ENCODE measurements at places on chromosomes 12 and 14.

DNA sequence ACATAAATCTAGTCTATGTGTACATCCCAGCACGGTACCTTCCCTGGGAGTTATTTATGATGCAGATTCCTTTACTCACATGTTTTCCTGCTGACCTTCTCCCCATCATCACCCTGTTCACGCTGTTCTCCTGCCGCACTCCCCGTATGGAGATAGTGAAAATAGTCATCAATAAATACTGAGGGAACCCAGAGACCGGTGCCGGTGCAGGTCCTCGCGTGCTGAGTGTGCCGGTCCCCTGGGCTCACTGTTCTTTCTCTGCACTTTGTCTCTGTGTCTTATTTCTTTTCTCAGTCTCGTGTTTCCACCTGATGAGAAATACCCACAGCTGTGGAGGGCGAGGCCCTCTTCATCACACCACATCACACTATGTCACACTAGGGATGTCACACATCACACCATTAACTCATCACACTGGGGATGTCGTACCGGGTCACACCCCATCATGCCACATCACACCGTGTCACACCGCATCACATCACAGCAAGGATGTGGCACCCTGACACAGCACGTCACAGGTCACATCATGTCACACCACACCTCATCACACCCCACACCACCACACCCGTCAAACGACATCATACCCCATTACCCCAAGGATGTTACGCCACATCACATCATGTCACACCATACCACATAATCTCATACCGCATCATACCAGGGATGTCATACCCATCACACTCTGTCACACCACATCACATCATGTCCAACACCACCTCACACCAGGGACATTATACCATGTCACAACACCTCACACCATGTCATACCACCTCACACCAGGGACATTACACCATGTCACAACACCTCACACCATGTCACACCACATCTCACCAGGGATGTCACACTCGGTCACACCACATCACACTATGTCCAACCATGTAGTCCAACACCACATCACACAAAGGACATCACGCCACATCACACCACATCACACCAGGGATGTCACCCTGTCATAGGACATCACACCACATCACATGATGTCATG, 207.0 kb downstream of the TMEM121 start:
- no peak for DNase-seq

GRCh38 chr12:15527201-15528080, 205.1 kb downstream of the PTPRO start:
- DNase-seq, result no peak

DNA sequence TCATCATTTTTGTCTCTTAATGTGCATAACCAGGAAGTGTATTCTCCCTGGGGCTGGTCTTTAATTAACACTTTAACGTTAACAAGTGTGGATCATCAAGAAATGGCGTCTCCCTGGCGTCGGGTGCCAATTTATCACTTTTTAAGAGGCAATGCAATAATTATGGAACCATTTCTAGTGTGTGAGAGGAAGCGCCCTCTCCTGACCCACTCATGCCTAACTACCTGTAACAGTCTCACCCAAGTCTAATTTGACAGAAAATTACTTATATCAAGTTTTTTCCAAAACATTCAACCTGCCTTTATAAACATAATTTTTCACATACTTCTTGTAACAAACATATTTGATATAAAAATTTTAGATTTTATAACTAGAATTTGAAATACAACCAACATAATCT, 905.3 kb upstream of the MDGA2 start:
- no peak for DNase-seq

- DNase-seq, result no peak
Measured at GRCh38 chr14:96252323-96252998, 3.5 kb upstream of the BDKRB1 start.

DNA sequence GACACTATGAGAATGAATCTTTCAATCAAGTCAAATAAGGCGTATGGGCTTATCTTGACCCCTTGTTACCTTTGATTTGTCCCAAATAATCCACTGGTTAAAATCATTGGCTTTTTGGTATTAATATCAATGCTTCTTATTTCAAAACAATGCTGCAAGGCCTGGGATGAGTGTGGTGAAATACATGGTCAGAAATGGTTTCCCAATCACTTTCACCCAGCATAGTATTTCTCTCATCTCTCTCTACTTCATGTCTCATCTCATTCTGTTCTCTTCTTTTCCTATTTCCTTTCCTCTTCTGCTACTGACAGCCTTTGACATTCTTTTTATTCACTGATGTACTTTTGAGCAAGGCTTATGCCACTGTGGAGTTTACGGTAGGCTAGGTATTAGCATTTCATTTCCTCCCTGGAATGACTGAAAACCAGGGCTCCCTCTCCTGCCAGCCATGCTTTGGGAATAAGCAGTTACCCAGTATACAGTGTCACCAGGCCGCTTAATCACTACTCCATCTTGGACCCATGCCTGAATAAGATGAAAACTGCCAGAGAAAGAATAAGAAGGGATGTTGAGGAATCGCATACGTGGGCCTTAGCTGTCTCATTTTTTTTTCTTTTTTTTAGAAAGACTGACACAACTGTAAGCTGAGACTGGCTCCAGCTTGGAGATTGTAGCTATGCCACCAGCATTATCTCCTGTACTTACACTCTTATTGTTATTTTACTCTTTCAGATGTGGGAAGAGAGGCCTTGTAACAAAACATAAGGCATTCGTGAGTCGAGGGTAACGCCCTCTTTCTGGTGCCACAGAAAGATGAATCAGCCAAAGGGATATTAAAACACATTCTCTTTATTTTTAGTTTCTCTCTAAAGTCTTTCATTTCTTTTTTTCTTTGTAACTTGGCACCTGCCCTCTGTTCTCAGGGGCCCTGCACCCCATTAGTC, 53.5 kb downstream of the IGF1 start:
- DNase-seq, result no peak

GRCh38 chr12:93015871-93016751, 87.0 kb upstream of the EEA1 start:
- DNase-seq, result no peak

- no peak for DNase-seq
Measured at GRCh38 chr12:120479458-120479857, 9.9 kb upstream of the SRSF9 start.

DNA sequence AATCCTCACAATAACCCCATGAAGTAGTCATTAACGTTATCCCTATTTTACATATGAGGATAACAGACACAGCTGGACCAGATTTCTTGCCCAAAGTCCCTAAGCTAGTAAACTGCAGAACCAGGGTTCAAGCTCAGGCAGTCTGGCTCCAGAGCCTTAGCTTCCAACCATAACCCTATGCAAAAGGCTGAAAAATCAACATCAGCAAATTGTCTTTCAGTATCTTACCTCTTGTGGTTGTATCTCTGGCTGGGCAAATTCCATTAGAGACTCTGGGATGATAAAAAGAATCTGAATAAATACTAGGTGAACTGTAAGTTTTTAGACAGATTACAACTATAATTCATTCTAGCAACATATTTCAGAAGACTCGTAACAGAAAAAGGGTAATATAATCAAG, 24.7 kb downstream of the CAPRIN2 start:
- DNase-seq, result no peak

DNA sequence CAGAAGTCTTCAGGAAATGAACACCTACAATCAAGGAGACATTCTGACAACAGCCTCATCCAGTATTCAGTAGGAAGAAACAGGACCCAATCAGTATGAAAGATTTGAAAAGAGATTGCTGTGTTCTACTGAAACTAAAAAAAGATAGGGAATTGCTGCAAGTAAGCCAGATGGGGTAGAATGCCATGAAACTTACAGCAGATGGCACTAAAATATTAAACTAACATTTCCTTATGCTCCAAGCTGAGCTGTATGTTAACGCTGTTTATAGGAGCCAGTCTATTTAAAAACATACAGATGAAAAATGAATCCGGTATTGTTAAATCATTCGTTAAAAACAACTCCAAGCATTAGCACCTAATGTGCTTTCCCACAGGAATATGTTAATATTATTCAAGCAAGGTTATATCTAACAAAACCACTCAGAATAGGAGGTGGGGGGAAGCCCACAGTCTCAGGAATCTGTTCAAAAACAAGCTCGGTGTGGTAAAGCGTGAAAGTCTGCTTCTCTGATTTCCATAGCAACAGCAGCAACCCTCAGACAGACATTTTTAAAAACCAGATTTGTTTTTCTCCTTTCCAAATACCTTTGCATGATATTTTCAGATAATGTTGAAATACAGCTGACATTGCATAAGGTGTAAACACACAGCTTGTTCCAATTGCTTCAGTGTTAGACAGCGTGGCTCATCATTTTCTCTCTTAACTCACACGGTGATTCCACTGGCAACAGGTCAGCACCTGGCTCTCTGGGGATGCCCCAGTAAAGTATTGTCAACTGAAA, 131.4 kb upstream of the CCDC175 start:
- DNase-seq, result no peak

GRCh38 chr12:48004053-48004941, at the start of gene COL2A1:
TSS of gene COL2A1 (minus strand) at chr12:48004476. CDS start at chr12:48004321, 155 bp downstream.
- DNase-seq, result no peak

- DNase-seq, result no peak
Measured at GRCh38 chr12:31300341-31300740, 25.6 kb downstream of the SINHCAF start.

GRCh38 chr12:30870491-30871265, 55.9 kb upstream of the TSPAN11 start:
- no peak for DNase-seq

DNA sequence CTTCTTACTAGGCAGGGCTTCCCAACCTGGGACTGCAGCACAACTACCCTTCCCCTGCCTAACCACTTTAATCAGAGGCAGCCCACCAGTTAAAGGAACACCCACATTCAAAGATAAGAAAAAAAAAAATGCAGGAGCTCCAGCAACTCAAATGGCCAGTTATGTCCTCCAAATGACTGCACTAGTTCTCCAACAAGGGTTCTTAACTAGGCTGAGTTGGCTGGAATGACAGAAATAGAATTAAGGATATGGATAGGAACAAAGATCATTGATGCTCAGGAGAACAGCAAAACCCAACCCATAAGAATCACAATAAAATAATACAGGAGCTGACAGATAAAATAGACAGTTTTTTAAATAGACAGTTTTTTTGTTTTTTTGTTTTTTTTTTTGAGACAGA, 154.2 kb downstream of the PLCZ1 start:
- DNase-seq, result no peak

- DNase-seq, result no peak
Measured at GRCh38 chr12:25787701-25788100, 170.8 kb upstream of the RASSF8 start.

DNA sequence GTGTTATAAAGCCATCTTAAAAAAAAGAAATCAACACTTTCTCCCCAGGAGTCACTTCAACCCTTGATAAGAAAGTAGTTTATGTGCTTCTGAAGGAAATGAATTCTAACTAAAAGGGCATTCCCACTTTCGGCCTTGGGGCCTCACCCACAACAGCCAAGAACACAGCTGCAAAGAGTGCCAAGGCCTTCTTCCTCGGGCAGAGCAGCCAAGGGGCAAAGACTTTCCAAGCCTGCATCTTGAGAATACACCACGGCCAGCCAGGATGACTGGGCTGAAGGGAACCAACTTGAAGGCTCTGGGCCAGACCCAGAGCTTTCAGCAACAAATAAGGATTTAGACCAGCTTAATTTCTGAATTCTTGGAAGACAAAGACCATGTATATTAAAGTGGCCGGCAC, 60.4 kb upstream of the FOXN3 start:
- no peak for DNase-seq

GRCh38 chr12:68772714-68773113, 26.7 kb downstream of the SLC35E3 start:
- no peak for DNase-seq

- DNase-seq, result no peak
Measured at GRCh38 chr12:120093592-120094355, 22.8 kb downstream of the RAB35 start.

- DNase-seq, result no peak
Measured at GRCh38 chr14:53842938-53843337, 113.7 kb downstream of the BMP4 start.

DNA sequence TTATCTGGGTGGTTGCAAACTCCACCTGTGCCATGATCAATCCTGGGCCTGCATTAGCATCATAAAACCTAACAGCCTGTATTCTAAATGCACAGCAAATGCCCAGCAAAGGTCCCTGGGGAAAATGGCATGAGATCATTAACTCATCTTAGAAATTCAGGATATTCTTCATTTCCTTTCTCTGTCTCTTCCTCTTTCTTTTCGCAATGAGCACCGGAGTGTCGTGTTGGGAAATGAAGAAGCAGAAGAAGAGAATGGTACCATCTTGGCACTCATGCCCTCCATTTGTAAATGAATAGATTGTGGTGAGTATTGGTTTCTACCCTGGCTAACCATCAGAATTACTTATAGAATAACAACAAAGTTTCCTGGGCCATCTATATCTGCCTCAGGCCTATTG, 193.6 kb downstream of the GALC start:
- DNase-seq, result no peak

Data from NCI-H2081 treated with DMSO at 0.1 percent for 48 hours (cell line).